ENCODE measurements at places on chromosomes 4 and X. TPM values are rescaled to one million over a fixed set of nuclear protein-coding genes. Genes with fewer than 3 reads are reported as not detected.

- H3K4me3 ChIP-seq, result no peak overlapping the region
- H3K36me3 ChIP-seq, result no peaks in the 10 kb centered on the region
- H3K4me1 ChIP-seq, result no peaks in the 10 kb centered on the region
- no peak overlapping the region for H3K27ac ChIP-seq
- DNase-seq, result no peak
These were observed 877.1 kb downstream of the RAPGEF2 start for GRCh38 chr4:159979953-159980352.

DNA sequence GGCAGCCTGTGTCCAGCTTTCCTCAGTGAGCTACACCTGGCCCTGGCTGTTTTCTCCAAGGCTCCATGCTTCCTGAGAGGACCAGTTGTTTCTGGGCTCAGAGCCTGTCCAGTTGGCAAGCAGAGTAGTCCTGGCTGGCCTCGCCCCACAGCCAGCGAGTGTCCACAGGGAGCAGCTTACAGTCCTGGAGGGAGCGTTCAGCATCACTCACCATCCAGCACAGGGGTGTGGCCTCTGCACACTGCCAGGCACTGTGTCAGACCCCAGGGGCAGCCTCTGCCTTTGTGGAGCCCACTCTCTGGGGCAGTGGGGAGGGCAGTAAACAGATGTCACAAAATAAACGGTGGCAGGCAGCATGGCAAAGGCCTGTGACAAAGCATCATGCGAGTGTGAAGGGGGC lies 23.9 kb downstream of the EVC start:
- no peaks in the 10 kb centered on the region for H3K4me1 ChIP-seq
- no peak overlapping the region for H3K4me3 ChIP-seq
- DNase-seq, result no peak
- no peaks in the 10 kb centered on the region for H3K36me3 ChIP-seq
- H3K27me3 ChIP-seq, result no peaks in the 10 kb centered on the region
- H3K27ac ChIP-seq, result no peak overlapping the region

- H3K4me1 ChIP-seq, result no peaks in the 10 kb centered on the region
- H3K27ac ChIP-seq, result no peak overlapping the region
- H3K4me3 ChIP-seq, result no peak overlapping the region
- DNase-seq, result no peak
These were observed 135.5 kb downstream of the ARHGAP24 start for GRCh38 chr4:85610450-85610849.

DNA sequence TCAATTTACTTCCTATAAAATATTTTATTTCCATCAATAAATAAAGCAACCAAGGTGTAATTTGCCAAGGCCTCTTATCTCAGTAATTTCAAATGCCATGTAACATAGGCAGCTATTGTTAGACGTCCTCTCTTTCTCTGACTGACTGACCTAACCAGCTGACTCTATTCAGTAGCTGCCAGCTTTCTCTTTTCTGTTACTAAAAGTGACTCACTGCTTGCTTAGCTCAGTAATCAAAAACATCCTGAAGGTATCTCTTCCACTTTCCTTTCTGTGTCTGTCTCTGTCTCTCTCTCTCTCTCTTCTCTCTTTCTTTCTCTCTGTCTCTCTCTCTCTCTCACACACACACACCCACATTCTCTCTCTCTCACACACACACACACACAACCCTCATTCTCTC lies 134.2 kb downstream of the SPOCK3 start:
- no peaks in the 10 kb centered on the region for H3K36me3 ChIP-seq
- H3K4me3 ChIP-seq, result no peak overlapping the region
- no peaks in the 10 kb centered on the region for H3K4me1 ChIP-seq
- H3K27me3 ChIP-seq, result no peaks in the 10 kb centered on the region
- no peak for DNase-seq
- no peak overlapping the region for H3K27ac ChIP-seq

- no peaks in the 10 kb centered on the region for H3K36me3 ChIP-seq
- no peak overlapping the region for H3K27ac ChIP-seq
- H3K27me3 ChIP-seq, result no peaks in the 10 kb centered on the region
- no peak overlapping the region for H3K4me3 ChIP-seq
These were observed 2.0 kb downstream of the TSPAN5 start for GRCh38 chr4:98656443-98656842.

- no peak overlapping the region for H3K4me3 ChIP-seq
- no peak overlapping the region for H3K27ac ChIP-seq
- H3K27me3 ChIP-seq, result no peaks in the 10 kb centered on the region
- H3K36me3 ChIP-seq, result no peaks in the 10 kb centered on the region
- DNase-seq, result no peak
These were observed 476.8 kb downstream of the GABRG1 start for GRCh38 chr4:45646885-45647590.

GRCh38 chrX:115609621-115610020 lies 48.6 kb downstream of the PLS3 start:
- no peak for DNase-seq
- no peak overlapping the region for H3K27ac ChIP-seq
- H3K27me3 ChIP-seq, result no peaks in the 10 kb centered on the region

NFXL1 gene
- 17.9 TPM for total RNA-seq

QRFPR gene
- not detected for total RNA-seq

PLP1 gene
- not detected for total RNA-seq

HELQ gene
- 36.3 TPM for total RNA-seq

AKAP4 gene
- total RNA-seq, result not detected

Data from T-cell (primary cell).